Mesenteric fat pad (tissue), 1 donor: ENCODE measurements at places on chromosomes 3 and 15. TPM values are rescaled to one million over a fixed set of nuclear protein-coding genes. Genes with fewer than 3 reads are reported as not detected.

The PXK gene
- total RNA-seq = 32.2 TPM

The TTLL13 gene
- total RNA-seq = not detected

The ISLR2 gene
- total RNA-seq = 0.61 TPM

The PATL2 gene
- total RNA-seq = 2.2 TPM

The PLIN1 gene
- 1,691 TPM for total RNA-seq

The CRTAP gene
- 371 TPM for total RNA-seq

The C2CD4A gene
- total RNA-seq = not detected

The PLSCR5 gene
- not detected for total RNA-seq

The MESP2 gene
- 0.96 TPM for total RNA-seq

The ZKSCAN7 gene
- total RNA-seq = 2.7 TPM

The NEDD4 gene
- total RNA-seq = 16.1 TPM

The CPN2 gene
- total RNA-seq = 0.16 TPM

The FANCD2OS gene
- not detected for total RNA-seq

The STRIT1 gene
- not detected for total RNA-seq

The ITGA11 gene
- total RNA-seq = 4.5 TPM

The FBN1 gene
- total RNA-seq = 297 TPM

The ATP13A3 gene
- total RNA-seq = 204 TPM

The LDHAL6B gene
- not detected for total RNA-seq

The CAMK1 gene
- total RNA-seq = 98.6 TPM

The ASB7 gene
- total RNA-seq = 10.3 TPM

The ST8SIA2 gene
- total RNA-seq = not detected

The UPK1B gene
- not detected for total RNA-seq

The GRAMD1C gene
- total RNA-seq = 1.8 TPM

The WNT5A gene
- total RNA-seq = 1.7 TPM

The CSPG4 gene
- total RNA-seq = 105 TPM

The OR5K2 gene
- not detected for total RNA-seq

The SAMMSON gene
- total RNA-seq = not detected

The LIPH gene
- 0.48 TPM for total RNA-seq

The C3orf49 gene
- not detected for total RNA-seq

The CADM2 gene
- 17.3 TPM for total RNA-seq

The CACNA2D3 gene
- total RNA-seq = 0.48 TPM

The TNFSF10 gene
- 23.0 TPM for total RNA-seq

The SHC4 gene
- not detected for total RNA-seq

The HRG gene
- not detected for total RNA-seq
